ENCODE measurements at places on chromosomes 3 and 15.

DNA sequence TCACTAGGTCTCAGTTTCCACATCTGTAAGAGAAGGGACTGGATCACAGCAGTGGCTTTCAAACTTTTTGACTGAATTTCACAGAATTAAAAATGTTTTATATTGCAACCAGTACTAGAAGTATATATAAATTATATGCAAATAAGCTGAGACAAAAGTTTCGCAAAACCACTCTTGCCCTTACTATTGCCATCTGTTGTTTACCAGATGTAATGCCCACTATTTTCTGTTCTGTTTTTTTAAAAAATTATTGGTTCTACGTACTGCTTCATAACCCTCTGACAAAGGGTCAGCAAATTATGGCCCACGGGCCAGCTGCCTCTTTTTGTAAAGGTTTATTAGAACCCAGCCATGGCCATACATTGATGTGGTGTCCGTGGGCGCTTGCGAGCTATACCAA, 44.8 kb downstream of the PDIA5 start:
- no peak for DNase-seq

- no peak for DNase-seq
Observed at GRCh38 chr15:85750319-85751290, 44.1 kb downstream of the KLHL25 start.

DNA sequence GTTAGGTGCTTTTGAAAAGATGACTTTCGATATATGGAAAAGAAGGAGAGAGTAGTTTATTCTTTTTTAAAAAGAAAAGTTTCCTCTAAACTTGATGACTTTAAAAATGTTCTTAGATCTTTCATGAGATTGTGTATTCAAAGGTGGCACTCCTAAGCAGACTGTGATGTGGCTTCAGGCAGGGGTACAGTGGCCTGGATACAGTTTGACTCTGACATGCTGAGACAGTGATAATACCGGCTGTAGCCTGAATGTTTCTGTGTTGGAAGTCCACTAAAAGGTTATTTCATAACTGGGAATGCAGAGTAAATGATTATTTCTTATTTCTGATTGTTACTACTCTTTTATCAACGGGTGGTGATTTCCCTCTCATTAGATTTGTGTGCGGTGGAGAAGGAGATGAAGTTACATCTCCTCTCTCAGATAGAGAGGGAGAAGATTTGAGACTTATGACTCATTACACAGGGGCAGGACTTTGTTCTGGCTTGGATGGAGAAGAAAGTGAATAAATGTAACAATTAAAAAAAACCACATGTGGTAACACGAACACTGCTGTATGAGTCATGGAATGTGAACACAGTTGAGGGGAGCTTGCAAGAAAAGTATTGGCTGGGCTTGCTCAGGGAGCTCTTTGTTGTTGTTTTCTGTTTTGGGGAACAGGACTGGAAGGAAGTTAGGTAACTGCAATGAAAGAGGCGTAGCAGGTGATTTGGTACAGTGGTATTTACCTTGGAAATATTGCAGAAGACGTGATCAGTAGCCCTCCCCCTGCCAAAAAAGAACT, 21.6 kb downstream of the SPTSSB start:
- DNase-seq, result no peak

DNA sequence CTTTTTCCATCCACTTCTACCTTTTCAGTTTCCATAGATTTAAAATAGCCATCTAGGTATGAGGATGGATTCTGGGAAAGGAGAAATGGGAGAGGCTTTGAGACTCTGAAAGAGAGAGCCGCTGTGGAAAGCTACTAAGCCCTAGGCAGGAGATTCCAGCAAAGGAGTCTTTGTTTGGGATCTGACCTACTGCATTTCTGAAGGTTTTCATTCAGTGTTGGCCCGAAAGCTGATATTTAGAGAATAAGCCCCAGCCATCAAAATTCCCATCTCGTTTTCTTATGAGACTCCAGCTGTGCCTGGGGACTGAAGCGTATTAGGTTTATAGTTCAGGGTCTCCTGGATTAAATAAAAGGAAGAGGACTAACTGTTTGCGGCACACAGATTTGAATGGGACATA, 19.5 kb downstream of the LIPH start:
- DNase-seq, result no peak

- no peak for DNase-seq
Observed at GRCh38 chr3:23127196-23127595, 75.9 kb upstream of the UBE2E2 start.
